B cell (primary cell): ENCODE measurements at places on chromosomes 3 and 15. TPM values are rescaled to one million over a fixed set of nuclear protein-coding genes. Genes with fewer than 3 reads are reported as not detected.

DNA sequence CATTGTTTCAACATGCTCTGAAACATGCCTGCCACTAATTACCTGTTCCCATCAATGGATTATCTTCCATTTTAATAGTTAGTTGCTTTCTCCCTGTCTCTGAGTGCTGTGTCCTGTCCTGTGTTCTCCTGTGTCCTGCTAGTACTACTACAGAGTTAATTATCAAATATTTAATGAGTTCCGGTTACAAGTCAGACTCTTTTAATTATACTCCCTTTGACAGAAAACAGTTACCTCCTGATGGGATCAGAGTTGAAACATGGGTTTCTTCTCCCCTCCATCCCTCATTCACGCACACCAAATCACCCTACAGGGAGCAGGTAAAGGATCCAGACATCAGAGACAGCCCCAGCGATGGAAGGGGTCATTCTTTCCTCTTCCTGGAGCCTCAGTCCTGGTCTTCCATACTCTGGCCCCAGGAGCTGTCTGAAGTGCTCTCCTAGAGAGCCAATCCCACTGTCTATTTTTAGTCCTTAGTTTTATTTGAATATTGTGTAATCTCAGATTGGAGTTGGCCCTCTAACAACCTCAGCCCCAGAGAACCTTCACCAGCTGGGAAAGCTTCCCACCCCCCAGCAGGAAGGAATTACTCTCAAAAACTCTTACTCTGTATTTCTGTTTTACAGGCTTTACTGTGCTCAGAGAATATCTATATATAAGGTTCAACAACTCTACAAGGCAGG lies 137.0 kb upstream of the C2CD4B start:
- H3K27me3 ChIP-seq = peaks cover 4% of the 10 kb centered on the region
- no peak for DNase-seq
- H3K4me1 ChIP-seq = peaks cover 5% of the 10 kb centered on the region
- H3K27ac ChIP-seq = no peak overlapping the region
- H3K4me3 ChIP-seq = no peak overlapping the region

DNA sequence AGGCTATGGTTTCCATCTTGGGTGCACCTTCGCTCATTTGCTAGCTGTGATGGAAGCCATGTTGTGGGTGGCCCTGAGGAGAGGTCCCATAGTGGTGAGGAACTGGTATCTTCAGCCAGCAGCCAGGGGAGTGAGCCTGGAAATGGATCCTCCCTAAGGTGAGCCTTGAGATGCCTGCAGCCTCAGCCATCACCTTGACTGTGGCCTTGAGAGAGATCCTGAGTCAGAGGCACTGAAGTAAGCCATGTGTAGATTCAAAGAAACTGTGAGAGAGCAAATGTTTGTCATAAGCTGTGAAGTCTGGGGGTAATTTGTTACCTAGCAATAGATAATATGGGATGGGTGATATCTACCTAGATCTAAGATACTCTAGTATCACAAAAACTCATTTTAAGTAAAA lies 105.3 kb downstream of the SNRK start:
- H3K4me3 ChIP-seq = no peak overlapping the region
- H3K27ac ChIP-seq = no peak overlapping the region
- peaks cover 12% of the 10 kb centered on the region for H3K4me1 ChIP-seq
- H3K27me3 ChIP-seq = no peaks in the 10 kb centered on the region

DNA sequence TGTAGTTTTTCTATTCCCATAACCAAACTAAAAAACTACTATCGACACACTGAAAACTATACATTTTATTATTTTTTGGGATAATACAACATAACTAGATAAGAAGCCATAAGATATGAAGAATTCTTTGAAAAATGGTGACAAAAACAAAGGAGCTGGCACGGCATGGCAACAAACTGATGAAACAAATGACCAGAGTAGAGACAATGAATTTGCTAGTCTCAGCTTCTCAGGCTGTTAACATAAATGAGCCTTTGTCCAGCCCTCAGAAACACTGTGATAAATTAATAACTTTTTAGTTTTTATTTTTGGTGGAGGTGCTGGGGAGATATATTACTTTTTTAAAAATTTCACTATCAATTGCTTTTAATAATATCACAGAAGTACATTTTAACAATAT lies 100.7 kb downstream of the SMARCC1 start:
- H3K27ac ChIP-seq = no peak overlapping the region
- no peak overlapping the region for H3K4me3 ChIP-seq
- H3K4me1 ChIP-seq = no peaks in the 10 kb centered on the region
- H3K27me3 ChIP-seq = no peaks in the 10 kb centered on the region
- DNase-seq = no peak

- H3K27ac ChIP-seq = no peak overlapping the region
- no peaks in the 10 kb centered on the region for H3K27me3 ChIP-seq
- H3K4me1 ChIP-seq = peaks cover 45% of the 10 kb centered on the region
Measured at GRCh38 chr3:71371282-71371681, 212.2 kb downstream of the FOXP1 start.

DNA sequence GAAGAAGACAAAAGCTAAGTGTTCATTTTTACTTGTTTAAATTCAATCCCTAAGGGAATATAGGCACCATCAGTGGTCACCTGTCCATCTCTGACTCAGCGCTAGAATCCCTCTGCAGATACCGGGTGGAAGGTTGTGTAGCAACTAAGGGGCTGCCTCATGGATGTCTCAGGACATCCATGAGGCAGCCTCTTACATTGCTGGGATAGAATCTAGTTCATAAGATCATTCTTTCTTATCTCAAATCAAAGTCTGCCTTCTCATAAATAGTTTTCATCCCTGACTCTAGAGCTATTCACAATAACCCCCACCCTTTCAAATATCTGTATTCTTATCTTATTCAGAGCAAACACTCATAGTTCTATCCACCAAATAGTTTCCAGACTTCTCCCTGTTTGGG lies 38.1 kb downstream of the HSPBAP1 start:
- H3K4me3 ChIP-seq = no peak overlapping the region
- H3K4me1 ChIP-seq = no peaks in the 10 kb centered on the region
- no peak for DNase-seq
- H3K27me3 ChIP-seq = no peaks in the 10 kb centered on the region
- no peak overlapping the region for H3K27ac ChIP-seq

The SCAMP2 gene
- 105 and 111 TPM in 2 replicates for total RNA-seq
